Stimulated activated CD8-positive, alpha-beta memory T cell treated with anti-CD3 and anti-CD28 coated beads, Interleukin-7, amount 100 ng/mL, for 1 hour (primary cell): ENCODE measurements at places on chromosomes 11 and 22.
A peak's percentile ranks its signal among the peaks of the same experiment; 100 is the strongest.

DNA sequence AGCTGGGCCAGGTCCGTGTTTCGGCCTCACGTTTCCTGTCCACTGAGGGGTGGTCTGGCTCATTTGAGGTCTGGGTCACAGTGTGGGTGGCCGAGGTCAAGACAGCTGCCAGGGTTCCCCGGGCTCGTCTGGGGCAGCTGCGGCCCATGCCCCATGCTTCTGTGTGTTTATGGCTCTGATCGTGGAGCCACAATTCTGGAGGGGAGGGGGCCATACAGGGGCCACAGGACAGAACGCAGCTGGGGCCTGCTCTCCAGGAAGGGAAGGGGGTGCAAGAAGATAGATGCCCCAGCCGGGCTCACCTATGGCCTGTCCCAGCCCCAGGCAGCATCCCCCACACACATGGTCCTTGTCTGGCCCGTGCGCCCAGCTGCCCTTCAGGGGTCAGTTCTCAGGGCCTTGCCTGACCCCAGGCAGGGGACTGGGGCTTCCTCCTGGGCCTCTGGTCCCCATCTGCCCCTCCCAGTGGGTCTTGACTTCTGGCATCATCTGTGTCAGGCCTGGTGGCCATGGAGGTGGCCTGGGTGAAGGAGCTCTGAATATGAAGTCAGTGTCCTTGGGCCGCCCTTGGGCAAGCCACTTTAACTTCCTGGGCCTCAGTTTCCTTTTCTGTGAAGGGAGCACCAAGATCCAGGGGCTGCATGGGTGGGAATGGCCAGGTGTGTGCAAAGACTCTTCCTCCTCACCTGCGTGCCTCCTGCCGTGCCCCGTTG is 8.4 kb downstream of the TSPAN32 start:
- DNase-seq, result no peak

DNA sequence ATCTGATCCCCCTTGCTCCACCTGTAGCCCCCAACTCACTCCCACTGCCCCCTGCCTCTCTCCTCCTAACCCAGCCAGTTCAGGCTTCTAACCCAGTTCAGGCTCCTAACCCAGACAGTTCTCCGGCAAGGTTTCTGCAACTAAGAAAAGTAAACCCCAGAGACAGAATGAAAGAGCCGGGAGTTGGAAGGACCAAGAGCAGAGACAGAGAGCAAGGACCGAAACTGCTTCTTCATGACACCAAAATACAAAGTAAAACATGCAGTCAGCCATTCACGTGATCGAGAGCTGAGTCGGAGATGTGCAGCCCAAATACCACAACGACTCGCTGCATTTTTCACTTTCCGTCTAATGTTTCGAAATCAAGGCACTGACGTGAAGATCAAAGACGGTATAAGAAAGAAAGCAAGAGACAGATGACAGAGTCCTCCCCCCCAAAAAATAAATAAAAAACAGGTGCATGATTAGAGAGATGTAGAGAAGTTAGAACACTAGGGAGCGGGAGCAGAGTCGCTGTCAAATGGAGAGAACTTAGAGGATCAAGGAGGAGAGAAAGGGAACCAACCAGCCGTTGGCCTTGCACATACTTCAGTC is 884 bp downstream of the IL10RA start:
- DNase-seq, result peak; percentile 34

DNA sequence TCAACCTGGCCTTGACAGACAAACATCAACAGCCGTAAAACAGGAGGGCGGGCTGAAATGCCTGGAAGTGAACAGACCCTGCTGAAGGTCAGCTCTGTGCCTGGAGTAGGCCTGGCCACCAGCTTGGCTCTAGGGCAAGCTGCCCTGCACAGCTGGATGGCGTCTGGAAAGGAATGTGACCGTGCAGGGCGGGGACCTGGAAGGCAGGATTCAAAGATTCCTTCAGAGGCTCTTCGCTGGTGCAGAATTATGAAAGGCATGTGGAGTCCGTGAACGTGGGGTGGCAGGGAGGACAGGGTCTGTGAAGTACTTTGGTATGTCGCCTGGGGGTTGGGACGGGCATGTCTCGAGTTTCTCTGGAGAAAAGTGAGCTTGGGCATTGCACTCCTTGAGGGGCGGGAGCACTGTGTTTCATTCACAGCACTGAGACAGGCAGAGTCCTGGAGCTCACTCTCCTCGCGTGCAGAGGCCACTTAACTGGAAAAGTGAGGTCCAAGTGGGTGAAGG is 1.5 kb downstream of the EHD1 start:
- no peak for DNase-seq

GRCh38 chr11:128766591-128767081 is 72.8 kb downstream of the FLI1 start:
- no peak for DNase-seq

GRCh38 chr11:109035284-109035683 is 370.4 kb downstream of the DDX10 start:
- DNase-seq, result no peak

- no peak for DNase-seq
These were observed 189.0 kb downstream of the DDX10 start for GRCh38 chr11:108853864-108854263.

DNA sequence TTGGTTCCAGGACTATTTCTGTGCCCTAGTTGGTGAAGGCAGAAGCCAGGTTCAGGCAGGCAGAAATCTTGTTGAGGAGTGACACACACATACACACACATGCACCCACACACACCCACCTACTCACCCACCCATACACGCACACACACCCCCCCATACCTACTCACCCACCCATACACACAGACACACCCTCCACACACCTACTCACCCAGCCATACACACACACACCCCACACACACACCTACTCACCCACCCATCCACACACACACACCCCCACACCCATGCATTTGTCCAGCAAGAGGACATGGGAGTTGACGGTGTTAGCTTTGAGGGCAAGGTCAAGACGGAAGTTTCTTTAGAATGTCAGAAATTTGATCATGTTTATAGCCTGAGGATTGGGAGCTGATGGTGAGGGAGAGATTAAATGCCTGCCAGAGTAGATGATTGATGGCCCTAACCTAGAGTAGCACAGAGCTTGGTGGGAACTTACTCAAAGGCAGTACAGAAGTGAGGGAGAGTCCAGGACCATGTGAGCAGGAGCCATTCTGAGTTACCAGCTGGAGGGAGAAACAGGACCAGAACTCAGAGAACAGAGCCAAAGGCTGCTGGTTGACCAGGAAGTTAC is 68.9 kb downstream of the CYB5R2 start:
- no peak for DNase-seq

- no peak for DNase-seq
These were observed 90.6 kb downstream of the DSCAML1 start for GRCh38 chr11:117706322-117706814.

- peak; percentile 75 for DNase-seq
These were observed 6.7 kb upstream of the MCAM start for GRCh38 chr11:119323532-119324033.

DNA sequence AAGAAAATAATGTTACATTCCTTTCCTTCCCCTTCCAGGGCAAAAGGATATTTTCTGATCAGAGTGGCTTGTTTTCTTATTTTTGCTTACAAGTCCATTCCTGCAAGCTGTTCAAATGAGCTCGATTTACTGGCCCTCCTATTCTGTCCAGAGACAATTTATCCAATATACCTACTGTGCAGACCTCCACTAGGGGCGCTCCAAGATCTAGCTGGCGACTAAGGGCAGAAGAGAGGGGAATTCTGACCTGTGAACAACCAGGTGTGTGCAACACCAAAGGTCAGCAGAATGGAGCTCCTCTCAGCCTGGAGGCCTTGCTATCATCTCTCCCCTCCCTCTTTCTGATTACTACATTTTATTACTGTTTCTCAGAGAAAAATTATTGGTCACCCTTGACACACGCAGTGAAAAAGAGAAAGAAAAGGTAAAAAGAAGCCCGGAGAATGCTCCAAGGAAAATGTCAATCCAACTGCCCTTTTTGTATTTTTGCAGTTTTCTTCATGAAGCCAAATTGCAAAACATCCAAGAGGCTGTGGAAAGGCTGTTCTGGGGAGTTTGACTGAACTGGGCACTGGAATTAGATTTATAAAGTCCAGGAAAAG is 3.2 kb downstream of the SEZ6L start:
- no peak for DNase-seq

DNA sequence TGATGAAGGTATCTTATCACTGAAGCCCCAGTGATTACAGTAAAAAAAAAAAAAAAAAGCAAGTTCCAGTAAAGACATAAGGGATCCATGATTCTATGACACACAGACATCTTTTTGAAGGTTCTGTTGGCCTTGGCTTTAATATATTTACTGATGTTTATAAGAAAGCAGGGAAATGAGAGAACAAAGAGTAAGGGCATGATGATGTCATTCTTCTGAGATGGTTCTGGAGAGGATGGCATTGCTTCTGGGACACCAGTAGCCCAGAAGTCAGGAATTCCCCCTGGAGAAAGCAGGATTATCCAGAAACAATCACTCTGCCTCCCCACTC is 233.6 kb downstream of the FAM76B start:
- DNase-seq, result no peak
